Stimulated activated CD4-positive, alpha-beta T cell treated with anti-CD3 and anti-CD28 coated beads, Interleukin-1b, Interleukin-23, amount 100 ng/mL, for 24 hours (primary cell): ENCODE measurements at places on chromosomes 5 and 9.
A peak's percentile ranks its signal among the peaks of the same experiment; 100 is the strongest.

- no peak for DNase-seq
These were observed 50.8 kb downstream of the HMGCR start for GRCh38 chr5:75387806-75388205.

DNA sequence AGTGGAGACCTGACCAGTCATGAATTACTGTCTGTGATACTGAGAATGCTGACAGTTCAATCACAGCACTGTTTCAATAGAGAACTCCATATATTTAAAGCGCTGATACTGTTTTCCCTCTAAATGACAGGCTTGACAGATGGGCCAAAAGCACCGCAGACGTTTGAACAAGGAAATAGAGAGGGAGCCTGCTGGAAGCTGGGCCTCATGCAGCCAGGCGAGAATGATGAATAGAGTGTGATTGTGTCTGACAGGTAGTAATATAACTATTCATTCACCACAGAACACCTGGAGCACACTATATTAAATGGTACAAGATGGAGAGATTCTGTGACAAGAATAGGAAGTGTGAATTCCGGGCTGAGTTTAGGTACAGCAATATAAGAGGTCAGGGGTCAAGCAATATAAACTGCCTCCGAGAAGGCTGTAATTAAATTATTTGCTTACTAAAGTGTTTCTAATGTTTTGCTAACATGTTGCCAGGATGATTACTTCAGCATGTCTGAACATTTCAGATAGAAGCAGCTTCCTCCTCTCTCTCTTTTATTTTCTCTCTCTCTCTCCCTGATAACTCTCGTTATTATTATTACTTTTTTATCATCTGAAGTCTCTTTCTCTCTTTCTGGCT lies 297.7 kb downstream of the CSNK1G3 start:
- no peak for DNase-seq

DNA sequence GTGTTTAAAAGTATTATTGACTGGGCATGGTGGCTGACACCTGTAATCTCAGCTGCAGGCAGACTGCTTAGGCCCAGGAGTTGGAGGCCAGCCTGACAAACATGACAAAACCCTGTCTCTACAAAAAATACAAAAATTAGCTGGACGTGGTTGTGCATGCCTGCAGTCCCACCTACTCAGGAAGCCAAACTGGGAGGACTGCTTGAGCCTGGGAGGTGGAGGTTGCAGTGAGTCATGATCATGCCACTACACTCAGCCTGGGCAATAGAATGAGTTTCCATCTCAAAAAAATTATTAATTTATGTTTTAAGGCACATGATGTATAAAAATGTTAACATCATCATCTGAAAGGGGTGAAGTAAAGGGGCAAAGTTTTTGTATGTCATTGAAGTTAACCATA lies 49.7 kb upstream of the FNIP1 start:
- DNase-seq: no peak

DNA sequence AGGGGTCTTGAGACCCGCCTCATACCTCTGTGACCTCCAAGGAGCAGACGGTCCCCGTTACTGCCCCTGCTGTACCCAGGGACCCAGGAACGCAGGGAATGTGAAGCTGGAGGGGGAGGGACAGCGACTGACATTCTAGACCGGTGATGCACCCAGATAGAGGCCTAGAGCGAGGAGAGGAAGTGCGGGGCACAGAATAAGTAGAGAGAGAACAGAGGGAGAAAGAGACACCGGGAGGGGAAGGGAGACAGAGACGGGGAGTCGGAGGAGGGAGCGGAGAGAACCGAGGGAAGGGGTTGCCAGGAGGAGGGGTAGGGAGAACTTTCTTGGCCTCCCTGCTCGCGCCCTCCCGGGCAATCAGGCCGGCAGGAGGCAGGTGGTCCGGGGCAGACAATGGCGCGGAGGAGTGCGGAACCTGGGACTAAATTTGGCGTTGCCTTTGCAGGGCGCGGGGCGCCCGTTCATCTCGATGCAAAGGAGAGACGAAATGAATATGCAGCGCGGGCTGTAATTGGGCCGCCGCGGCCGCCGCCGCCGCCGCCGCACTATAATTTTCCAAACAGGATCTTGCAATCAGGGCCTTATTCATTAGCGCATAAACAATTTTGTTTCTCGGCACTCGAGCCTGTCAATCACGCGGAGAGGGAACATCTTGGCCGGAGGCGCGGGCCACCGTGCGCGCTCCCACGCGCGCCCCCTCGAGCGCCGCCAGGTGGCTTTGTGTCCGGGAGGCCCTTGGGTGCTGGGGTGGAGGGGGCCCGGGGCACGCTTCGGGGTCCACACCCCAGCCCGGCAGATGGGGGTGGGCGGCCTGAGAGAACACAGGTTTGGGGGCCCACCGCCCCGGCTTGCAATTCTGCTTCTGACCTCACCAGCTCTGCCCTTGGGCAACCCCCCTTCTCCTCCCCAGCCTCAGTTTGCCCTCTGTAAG lies 33.0 kb downstream of the NDUFA8 start:
- DNase-seq: no peak

GRCh38 chr9:70003901-70004714 lies 39.5 kb upstream of the MAMDC2 start:
- DNase-seq: no peak

DNA sequence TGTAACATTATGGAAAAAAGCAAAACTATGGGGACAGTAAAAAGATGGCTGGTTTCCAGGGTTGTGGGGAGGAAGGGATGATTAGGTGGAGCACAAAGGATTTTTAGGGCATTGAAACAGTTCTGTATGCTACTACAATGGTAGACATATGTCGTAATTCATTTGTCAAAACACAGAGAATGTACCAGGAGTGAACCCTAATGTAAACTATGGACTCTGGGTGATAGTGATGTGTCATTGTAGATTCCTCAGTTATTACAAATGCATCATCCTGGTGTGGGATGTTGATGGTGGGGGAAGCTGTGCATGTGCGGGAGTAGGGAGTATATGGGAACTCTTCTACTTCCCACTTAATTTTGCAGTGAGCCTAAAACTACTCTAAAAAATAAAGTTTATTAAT lies 135.0 kb upstream of the GABRP start:
- no peak for DNase-seq

GRCh38 chr5:1792842-1793266 lies 6.8 kb downstream of the MRPL36 start:
- peak; percentile 46 for DNase-seq

- no peak for DNase-seq
These were observed 104.9 kb upstream of the CDH10 start for GRCh38 chr5:24749701-24750100.

- no peak for DNase-seq
These were observed 42.1 kb downstream of the PCDH1 start for GRCh38 chr5:141835928-141836670.

DNA sequence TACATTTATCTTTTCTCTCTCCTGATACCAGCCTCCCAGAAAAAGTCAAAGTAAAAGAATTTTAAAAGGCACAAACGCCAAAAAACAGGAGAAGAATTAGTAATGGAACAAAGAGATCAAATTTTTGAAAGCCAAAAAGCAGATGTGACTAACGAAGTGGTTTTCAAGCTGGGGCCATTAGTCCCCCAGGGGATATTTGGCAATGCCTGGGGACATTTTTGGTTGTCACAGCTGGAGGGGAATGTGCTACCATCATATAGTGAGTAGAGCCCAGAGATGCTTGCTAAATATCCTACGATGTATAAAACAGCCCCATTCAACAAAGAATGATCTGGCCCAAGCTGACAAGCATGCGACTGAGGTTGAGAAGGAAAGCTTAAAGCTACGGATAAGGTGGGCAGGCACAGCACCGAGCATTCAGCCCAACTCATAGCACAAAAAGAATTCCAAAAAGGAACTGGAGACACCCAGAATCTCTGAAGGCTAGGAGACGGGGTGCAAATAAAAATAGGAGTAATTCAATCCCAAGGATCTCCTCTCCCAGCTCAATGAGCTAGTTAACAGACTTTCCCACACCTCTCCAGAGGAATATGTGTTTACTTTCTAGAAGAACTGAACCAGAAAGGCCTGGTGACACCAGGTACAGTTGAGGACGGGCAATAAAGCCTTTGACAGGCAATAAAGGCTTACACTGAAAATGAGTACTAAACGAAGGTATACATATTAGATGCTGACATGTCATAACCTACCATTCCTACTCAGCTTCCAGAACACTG lies 269.0 kb downstream of the DENND1A start:
- DNase-seq: no peak

DNA sequence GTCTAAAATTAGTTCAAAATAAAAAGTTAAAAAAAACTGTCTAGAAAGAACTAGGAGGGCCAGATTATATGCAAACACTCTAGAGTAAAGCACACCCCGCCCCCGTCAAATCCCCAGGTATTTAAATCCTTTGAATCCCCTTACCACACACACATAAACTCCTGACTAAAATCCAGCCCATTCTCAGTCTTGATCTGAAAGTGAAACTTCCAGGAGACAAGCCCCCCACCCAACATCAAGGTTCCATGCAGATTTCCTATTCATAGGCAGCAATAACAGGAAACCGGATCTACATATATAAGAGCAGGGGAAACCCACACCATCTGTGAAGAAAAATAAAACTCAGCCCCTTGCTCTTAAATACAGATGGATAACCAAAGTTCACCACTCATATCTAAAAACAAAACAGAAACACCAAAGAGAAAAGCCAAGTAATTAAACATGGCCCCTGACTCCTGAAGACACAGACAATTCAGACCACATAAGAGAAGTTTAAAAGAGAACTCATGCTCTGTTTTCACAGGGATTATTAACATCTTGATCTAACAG lies 42.3 kb downstream of the MARCHF3 start:
- DNase-seq: no peak

DNA sequence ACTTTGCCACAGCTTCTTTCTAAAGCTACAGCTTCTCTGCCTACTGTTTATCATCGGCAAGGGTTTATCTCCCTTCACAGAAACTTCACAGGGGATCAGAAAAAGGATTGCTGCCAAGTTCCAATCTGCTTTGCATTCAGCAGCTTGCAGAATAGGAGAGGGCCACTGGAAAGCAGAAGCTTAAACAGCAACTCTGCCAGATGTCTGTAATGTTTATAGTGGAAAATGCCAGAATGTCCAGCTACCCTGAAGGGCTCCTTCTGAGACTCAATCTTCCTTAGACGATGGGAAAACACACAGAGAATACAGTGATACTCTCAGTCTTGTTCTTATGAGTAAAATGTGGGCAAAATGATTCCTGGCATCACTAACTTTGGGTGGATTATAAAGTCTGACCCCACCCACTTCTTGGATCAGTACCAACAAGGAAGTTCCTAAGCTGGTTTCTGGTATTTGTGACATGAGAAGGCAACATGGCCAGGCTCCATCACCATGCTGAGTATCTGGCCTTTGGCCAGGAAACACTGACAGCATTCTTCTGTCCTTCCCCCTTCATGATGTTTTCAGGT lies 19.0 kb downstream of the STOM start:
- no peak for DNase-seq

- DNase-seq: no peak
These were observed 258.0 kb downstream of the TLE4 start for GRCh38 chr9:79829566-79830302.

DNA sequence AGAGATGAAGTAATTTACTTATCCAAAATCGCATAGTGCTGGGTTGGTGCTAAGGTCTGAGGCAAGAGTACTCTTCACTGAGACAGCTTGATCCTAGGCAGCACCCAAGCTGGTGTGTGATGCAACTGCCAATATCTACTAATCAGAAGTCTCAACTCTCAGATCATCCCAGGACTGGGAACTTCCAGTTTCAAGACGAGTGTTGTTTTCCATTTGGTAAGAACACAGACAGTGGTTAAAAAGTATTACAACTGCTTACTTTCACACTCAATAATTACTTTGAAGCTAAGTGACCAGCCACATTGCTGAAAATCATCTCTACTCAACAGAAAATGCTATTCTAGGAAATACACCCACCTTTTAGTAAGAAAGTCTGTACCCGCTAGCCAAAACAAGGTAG lies 45.3 kb downstream of the FBXW11 start:
- DNase-seq: no peak

GRCh38 chr9:131679261-131680020 lies 60.4 kb downstream of the RAPGEF1 start:
- no peak for DNase-seq

DNA sequence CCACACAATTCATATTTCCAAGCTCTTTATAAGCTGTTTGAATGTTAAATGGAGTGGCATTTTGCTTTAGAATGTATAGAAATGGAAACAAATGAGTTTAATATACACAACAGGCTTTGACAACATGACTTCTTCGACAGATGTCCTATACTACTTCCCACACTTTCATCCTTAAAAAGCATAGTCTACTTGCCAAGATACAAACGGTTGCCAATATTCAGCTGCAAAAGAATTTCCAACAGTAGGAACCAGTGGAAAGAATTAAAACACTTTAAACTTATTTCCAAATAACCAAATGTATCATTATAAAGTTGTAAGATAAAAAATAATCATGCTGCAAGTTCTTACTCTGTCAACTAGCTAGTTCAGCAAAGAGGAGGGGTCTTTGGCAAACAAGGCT lies 456.4 kb downstream of the PDE4D start:
- DNase-seq: no peak

DNA sequence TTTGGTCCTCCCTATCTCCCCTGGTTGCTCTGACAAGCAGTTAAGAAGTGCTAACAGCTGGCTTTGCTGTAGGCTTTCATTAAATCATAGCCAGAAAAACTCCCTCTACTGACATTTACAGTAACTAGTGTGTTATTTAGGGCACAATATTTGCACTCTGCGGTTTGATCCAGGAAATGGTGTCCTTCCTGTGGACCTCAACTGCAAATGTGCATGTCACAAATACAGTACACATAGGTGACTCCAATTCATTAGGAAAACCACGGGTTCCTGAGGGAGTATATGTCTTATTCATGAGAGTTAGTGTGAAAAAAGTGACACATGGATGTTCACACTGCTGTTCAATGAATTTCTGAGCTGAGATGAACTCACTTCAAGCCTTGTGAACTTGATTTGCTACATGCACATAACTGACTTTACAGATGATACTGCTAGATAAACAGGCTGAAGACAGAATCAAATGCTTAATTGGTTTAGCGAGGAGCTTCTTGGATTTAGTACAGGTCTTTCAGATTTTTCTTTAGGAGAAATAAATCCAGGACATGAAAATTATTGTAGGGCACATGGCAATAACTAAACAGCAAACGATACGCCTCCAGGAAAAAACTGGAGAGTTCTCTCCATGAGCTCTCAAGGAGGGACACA lies 281.5 kb downstream of the EFNA5 start:
- DNase-seq: no peak

- no peak for DNase-seq
These were observed 376.4 kb upstream of the TNC start for GRCh38 chr9:115494393-115494792.

GRCh38 chr9:93207860-93208734 lies 24.2 kb downstream of the WNK2 start:
- no peak for DNase-seq

DNA sequence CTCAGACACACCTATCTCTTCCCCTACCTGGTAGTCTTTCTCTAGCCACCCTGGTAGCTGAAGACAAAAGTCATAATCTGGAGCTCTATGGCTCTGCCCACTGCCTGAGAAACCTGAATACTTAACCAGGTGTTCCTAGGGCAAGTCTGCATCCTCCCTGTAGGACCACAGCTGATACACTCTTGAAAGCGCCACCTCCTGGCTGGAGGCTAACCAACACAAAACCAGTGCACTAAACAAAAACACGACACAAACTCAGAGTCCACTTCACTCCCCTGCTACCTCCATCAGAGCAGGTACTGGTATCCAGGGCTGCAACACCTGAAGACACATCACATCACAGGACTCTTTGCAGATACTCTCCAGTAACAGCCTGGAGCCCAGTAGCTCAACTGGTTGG lies 84.6 kb upstream of the ANXA1 start:
- no peak for DNase-seq

- DNase-seq: no peak
These were observed 409.1 kb upstream of the GRIA1 start for GRCh38 chr5:153081385-153081784.
